ENCODE measurements at places on chromosomes 3 and 15.

GRCh38 chr15:67843571-67844387, 3.9 kb upstream of the RNU6-1 start:
- no peaks in the 10 kb centered on the region for H3K4me1 ChIP-seq
- H3K27ac ChIP-seq = no peak overlapping the region

DNA sequence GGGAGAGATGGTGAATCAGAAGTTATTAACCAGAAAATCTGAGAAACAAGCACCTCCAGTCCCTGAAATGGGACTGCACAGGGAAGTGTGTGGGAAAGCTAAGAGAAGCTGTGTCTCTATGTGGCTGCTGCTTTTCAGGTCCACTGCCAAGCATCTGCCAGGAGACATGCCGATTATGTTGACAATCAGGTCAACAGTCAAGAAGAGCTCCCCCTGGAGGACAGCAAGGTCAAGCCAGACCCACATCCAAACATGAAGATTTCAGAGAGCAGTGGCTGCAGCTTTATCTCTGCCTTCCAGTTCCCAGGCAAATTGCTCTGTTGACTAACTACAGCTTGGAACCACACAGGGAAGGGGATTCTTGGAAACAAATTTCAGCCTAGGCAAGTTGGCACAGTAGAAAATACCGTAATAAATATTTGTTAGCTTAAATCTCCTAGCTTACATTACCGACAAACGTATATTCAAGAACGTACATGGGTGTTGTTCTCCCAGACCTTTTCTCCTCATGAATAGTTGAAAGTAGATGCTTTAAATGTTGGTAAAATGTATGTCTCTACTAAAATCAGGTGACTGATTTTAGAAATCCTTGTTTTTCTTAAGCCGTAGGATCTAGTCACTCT, 394.5 kb upstream of the RARB start:
- no peaks in the 10 kb centered on the region for H3K27me3 ChIP-seq
- H3K36me3 ChIP-seq = no peaks in the 10 kb centered on the region
- no peaks in the 10 kb centered on the region for H3K4me1 ChIP-seq
- DNase-seq = peak; percentile 62
- H3K4me3 ChIP-seq = no peak overlapping the region
- H3K27ac ChIP-seq = no peak overlapping the region

GRCh38 chr3:58829321-58830000, 162.9 kb upstream of the FAM3D start:
- H3K27ac ChIP-seq = no peak overlapping the region
- no peak overlapping the region for H3K4me3 ChIP-seq
- no peaks in the 10 kb centered on the region for H3K36me3 ChIP-seq
- no peaks in the 10 kb centered on the region for H3K27me3 ChIP-seq

DNA sequence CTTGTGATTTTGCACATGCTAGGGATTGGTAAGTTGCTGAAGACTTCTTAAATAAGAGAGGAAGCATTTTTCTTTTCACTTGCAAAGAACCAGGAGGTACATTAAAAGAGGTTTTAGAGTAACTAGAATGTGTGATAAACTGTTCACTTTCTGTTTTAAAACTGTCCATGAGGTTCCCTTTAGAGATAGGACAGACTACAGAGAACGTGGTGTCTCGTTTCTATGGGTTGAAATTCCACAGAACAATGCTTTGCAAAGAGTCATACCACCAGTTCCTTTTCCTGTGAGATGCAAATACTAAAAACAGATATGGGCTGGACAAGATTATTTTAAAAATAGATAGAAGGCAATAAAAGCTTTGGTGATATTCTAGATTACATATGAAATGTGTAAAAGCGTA, 372.8 kb downstream of the TIGIT start:
- no peak for DNase-seq
- no peak overlapping the region for H3K27ac ChIP-seq
- no peaks in the 10 kb centered on the region for H3K4me1 ChIP-seq
- H3K4me3 ChIP-seq = no peak overlapping the region
- H3K27me3 ChIP-seq = no peaks in the 10 kb centered on the region
- no peaks in the 10 kb centered on the region for H3K36me3 ChIP-seq

- no peaks in the 10 kb centered on the region for H3K27me3 ChIP-seq
- H3K36me3 ChIP-seq = no peaks in the 10 kb centered on the region
- H3K4me3 ChIP-seq = no peak overlapping the region
- peak; percentile 58 for DNase-seq
- no peaks in the 10 kb centered on the region for H3K4me1 ChIP-seq
Measured at GRCh38 chr3:63343674-63344073, 65.6 kb downstream of the SYNPR start.

GRCh38 chr15:101543926-101544612, 54.6 kb upstream of the PCSK6 start:
- no peak for DNase-seq
- H3K27ac ChIP-seq = no peak overlapping the region
- H3K27me3 ChIP-seq = no peaks in the 10 kb centered on the region
- no peak overlapping the region for H3K4me3 ChIP-seq
- no peaks in the 10 kb centered on the region for H3K4me1 ChIP-seq
- no peaks in the 10 kb centered on the region for H3K36me3 ChIP-seq

DNA sequence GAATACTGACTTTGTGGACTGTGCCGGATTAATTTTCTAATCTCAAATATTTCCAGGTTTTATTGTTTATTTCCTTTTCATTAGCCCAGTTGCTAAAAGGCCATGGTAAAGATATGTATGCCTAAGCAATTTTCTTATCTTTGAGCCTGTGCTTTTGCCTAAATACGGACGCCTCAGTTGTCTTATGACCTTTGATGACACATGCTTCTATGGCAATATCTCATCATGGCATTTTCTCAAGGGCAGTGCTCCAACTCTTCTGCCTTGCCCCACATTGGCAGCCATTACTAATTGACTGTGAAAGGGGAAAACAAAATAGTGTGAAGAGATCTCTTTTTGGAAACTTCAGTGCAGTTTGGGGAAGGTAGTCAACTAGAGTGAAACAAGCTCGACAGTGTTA, 809.6 kb upstream of the NR2F2 start:
- DNase-seq = no peak
- no peaks in the 10 kb centered on the region for H3K36me3 ChIP-seq
- H3K27me3 ChIP-seq = no peaks in the 10 kb centered on the region
- no peak overlapping the region for H3K4me3 ChIP-seq
- no peaks in the 10 kb centered on the region for H3K4me1 ChIP-seq

- DNase-seq = no peak
- no peak overlapping the region for H3K27ac ChIP-seq
- H3K4me1 ChIP-seq = no peaks in the 10 kb centered on the region
- no peaks in the 10 kb centered on the region for H3K36me3 ChIP-seq
Measured at GRCh38 chr15:51667478-51667877, 13.8 kb upstream of the SCG3 start.

Data from right lobe of liver (tissue), 6 donors.